Uterus (tissue), 4 donors: ENCODE measurements at places on chromosomes 4 and X. TPM values are rescaled to one million over a fixed set of nuclear protein-coding genes. Genes with fewer than 3 reads are reported as not detected.
A peak's percentile ranks its signal among the peaks of the same experiment; 100 is the strongest.

DKK2 gene
- total RNA-seq: not detected

TMEM255A gene
- 2.1 TPM for total RNA-seq

SOX3 gene
- total RNA-seq: not detected

XPNPEP2 gene
- 2.9 TPM for total RNA-seq

SPIN2A gene
- not detected for total RNA-seq

DNA sequence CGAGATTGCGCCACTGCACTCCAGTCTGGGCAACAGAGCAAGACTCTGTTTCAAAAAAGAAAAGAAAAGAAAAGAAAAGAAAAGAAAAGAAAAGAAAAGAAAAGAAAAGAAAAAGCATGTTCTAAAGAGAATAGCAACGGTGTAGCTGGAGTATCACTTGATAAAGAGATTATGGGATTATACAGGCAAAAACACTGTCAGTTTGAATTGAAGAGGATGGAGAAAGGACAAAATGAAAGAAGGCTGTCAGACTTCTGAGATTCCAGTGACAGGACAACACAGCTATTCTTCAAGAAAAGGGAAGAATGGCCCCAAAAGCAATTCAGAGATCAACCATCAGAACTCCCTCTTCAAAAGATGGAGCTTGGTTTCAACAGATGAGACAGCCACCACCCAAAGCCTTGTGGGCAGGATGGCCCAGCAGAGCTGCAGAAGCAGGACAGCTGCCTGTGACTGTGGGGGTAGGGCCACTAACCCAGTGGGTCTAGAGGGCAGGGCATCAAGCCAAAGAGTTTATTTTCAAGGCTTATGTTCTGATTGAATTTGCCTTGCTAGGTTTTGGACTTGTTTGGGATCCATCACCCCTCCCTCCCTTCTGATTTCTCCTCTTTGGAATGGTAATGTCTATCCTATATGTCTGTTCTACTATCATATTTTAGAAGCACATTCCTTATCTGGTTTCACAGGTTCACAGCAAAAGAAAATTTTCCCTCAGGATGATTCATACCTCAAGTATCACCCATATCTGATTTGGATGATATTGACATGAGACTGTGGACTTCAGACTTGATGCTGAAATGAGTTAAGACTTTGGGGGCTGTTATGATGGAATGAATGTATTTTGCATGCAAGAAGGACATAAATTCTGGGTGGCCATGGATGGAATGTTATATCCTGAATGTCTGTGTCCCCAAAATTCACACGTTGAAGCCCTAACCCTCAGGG, 17.5 kb downstream of the RFC1 start:
- no peak for DNase-seq
- H3K4me3 ChIP-seq: no peak overlapping the region
- H3K27me3 ChIP-seq: no peaks in the 10 kb centered on the region

DNA sequence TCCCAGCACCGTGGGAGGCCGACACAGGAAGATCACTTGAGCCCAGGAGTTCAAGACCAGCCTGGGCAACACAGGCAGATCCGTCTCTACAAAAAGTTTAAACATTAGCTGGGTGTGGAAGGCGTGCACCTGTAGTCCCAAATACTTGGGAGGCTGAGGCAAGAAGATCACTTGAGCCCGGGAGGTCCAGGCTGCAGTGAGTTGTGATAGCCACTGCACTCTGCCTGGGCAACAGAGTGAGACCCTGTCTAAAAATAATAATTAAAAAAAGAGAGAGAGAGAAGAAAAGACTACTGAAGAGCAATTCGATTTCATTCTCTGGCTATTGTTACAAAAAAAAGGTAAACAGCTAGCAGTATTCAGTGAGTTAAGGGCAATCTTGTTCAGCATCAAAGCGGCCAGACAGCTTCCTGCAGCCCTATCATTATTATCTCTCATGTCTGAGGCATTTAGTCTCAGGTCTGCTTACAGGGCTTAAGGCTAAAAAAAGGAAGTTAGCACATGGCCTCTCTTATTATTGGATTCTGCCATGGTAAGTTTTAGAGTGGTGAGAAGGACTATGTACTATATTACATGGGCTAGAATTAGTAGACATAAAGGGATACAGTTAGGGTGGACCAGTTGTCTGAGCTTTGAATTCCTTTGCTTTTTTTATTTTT, 37.9 kb downstream of the ARHGEF6 start:
- DNase-seq: no peak
- no peaks in the 10 kb centered on the region for H3K4me1 ChIP-seq
- H3K27me3 ChIP-seq: no peaks in the 10 kb centered on the region
- no peak overlapping the region for H3K27ac ChIP-seq
- H3K36me3 ChIP-seq: no peaks in the 10 kb centered on the region

DNA sequence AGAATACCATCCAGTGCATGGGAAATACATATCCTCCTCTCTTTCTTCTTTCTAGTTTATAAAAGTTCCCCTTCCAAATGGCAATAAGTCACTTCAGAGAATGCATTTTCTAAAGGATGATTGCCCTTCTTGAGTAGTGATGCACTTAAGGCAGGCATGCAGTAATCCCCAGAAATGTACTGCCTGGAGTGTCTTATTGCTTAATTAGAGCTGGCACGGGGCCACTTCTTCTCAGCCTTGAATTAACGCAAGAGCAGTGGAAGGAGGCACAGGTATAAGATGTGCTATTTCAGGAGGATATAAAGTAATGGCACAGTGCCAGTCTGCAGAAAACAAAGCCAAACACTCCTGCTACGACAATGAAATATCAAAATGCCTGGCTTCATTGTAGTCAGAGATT, 371.4 kb upstream of the FAM241A start:
- no peaks in the 10 kb centered on the region for H3K27me3 ChIP-seq
- no peak overlapping the region for H3K4me3 ChIP-seq
- H3K27ac ChIP-seq: no peak overlapping the region
- no peaks in the 10 kb centered on the region for H3K4me1 ChIP-seq
- H3K36me3 ChIP-seq: no peaks in the 10 kb centered on the region

DNA sequence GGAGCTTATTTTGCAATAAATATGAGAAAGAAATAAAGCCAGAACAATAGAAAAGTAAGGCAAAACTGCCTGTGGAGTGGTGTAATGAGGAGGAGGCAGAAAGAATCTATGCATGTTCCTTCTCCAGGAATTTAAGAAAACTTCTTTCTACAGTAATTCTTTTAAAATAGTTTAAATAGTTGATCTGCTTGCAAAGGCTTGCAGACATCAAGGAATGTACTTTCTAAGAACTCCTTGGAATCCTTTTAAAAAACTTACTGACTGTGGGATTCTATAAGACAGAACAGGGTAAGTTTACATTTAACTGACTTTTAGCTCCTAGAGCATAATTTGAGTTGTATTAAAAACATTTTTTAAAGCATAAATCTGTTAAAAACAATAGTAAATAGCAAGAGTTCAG, 63.2 kb upstream of the ALB start:
- H3K27ac ChIP-seq: no peak overlapping the region
- H3K36me3 ChIP-seq: no peaks in the 10 kb centered on the region
- H3K27me3 ChIP-seq: no peaks in the 10 kb centered on the region
- H3K4me3 ChIP-seq: no peak overlapping the region

- no peak for DNase-seq
- no peak overlapping the region for H3K27ac ChIP-seq
- H3K4me1 ChIP-seq: no peaks in the 10 kb centered on the region
- H3K27me3 ChIP-seq: no peaks in the 10 kb centered on the region
- H3K4me3 ChIP-seq: no peak overlapping the region
- H3K36me3 ChIP-seq: no peaks in the 10 kb centered on the region
Measured at GRCh38 chr4:74632634-74633033, 161.7 kb downstream of the BTC start.

DNA sequence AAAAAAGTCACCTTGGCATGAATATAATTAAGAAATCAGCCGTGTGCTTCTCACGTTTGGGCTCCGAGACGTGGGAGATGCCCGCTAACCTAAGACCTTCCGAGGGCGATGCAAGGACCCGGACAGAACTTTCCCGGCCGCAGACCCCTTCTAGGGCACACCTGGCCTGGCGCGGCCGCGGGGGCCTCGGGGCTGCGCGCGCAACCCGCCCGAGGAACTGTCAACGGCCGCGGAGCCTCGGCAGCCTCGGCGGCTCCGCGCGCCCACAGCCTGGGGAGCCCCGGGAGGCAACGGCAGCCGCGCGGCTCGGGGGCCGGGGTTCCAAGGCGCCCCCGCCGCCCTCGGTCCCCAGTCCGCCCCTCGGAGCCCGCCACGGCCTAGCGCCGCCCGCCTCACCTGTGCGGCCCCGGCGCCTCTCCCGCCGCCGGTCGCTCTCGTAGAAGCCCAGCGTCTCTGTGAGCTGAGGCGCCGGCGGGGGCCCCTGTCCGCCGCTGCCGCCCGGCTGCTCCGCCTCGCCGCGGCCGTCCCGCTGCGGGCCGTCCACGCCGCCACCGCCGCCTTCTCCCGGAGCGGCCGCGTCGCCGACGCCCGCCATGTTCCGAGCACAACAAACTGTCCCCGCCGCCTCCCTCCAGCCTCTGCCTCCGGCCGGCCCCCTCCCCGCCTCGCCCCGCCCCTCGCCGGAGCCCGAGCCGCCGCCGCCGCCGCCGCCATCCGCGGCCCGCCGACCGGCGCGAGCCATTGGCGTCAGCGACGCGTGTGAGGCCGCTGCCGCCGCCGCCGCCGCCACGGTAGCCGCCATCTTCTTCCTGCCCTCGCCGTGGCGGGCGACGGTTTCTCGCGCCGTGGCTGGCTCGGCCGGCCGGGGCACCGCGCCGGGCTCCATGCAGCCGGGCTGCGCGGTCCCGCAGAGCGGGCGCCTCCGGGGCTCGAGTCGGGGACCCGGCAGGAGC, at the start of gene TAPT1:
Gene TAPT1, minus strand, starts transcription at position 609 of the 953 bp plus-strand sequence. Its CDS starts 14 bp downstream, at position 595.
- H3K36me3 ChIP-seq: no peaks in the 10 kb centered on the region
- peak within 1 kb of the TSS; percentile 98 for H3K27ac ChIP-seq
- H3K4me3 ChIP-seq: peak within 1 kb of the TSS; percentile 85
- DNase-seq: peak; percentile 74
- H3K27me3 ChIP-seq: no peaks in the 10 kb centered on the region
- H3K4me1 ChIP-seq: peaks cover 7% of the 10 kb centered on the region

GRCh38 chr4:61198686-61199085, 1.4 kb upstream of the ADGRL3 start:
- no peak for DNase-seq
- H3K4me3 ChIP-seq: no peak overlapping the region
- H3K27me3 ChIP-seq: peaks cover 15% of the 10 kb centered on the region

DNA sequence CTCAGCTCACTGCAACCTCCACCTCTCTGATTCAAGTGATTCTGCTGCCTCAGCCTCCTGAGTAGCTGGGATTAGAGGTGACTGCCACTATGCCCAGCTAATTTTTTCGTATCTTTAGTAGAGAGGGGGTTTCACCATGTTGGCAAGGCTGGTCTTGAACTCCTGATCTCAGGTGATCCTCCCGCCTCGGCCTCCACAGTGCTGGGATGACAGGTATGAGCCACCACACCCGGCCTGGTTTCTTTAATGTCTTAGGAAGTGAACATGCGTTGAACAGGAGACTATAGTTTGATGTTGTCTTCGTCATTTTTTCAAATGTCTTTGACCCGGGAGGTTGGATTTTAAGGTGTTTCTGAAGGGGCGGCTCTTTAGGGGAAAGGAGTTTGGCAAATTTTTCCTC, 91.0 kb downstream of the DHRSX start:
- H3K36me3 ChIP-seq: no peaks in the 10 kb centered on the region
- no peaks in the 10 kb centered on the region for H3K27me3 ChIP-seq
- no peak overlapping the region for H3K4me3 ChIP-seq
- DNase-seq: no peak
- no peak overlapping the region for H3K27ac ChIP-seq
